Kidney capillary endothelial cell (primary cell): ENCODE measurements at places on chromosomes 11 and 22.

- no peak for DNase-seq
Measured at GRCh38 chr11:36635066-36635862, 37.2 kb upstream of the RAG2 start.

DNA sequence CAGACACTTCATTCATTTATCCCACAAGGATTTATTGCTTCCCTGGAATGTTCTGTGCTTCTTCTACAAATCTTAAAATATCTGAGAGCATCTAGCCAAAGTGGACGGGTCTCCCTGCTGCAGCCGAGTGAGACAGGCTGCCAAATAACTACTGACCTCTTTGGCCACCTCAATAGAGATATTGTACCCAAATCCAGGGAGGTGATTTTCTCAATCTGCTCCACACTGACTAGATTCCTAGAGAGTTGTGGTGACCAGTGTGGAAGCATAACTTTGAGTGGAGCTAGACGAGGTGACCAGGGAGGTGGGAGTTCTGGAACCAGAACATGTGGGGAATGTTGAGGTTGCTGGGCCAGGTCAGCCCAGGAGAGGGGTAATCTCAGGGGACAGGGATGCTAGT, 77.5 kb downstream of the THAP12 start:
- no peak for DNase-seq

GRCh38 chr11:45322111-45322705, 36.1 kb upstream of the SYT13 start:
- DNase-seq = no peak

- no peak for DNase-seq
Measured at GRCh38 chr11:32131321-32131720, 40.4 kb downstream of the RCN1 start.

- no peak for DNase-seq
Measured at GRCh38 chr11:57335023-57335342, 709 bp downstream of the SSRP1 start.

- DNase-seq = peak; percentile 74
Measured at GRCh38 chr22:37681556-37682049, 4.5 kb upstream of the NOL12 start.

- no peak for DNase-seq
Measured at GRCh38 chr11:30107899-30108298, 91.1 kb upstream of the KCNA4 start.

DNA sequence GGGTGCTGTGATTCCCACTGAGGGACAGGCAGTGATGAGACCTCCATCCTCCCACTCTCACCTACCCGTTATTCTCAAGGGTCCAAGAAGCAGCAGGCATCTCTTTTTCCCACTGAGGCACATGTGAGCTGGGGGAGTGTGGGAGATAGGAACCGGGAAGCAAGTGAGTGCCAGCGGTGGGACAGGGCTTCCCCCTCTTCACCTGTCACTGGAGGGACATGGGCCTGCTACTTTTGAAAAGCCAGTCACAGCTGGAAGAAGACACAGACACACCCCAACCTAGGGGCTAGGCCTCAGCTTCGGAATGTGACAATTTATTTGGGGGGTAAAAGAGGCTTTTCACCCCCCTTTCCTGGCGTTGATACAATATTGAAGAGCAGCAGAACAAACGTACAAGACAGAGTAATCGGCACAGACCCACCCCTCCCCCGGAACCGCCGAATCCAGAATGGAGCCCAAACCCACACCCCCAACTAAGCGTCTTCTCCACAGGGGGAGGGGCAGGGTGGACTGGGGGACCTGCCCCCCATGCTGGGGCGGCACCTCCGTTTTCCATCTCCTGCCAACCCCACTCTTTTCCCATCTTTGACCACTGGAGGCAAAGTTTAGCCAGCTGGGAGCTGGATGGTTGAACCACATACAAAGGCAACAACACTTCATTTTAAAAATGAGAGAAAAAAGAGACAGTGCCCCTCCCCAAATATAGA, 10.7 kb downstream of the CBX6 start:
- no peak for DNase-seq

GRCh38 chr11:128515086-128515485, 72.3 kb downstream of the ETS1 start:
- no peak for DNase-seq

- no peak for DNase-seq
Measured at GRCh38 chr11:111059726-111060125, 185.8 kb upstream of the POU2AF2 start.

GRCh38 chr11:127275774-127276173, 275.2 kb upstream of the KIRREL3 start:
- DNase-seq = no peak

- DNase-seq = no peak
Measured at GRCh38 chr11:20608934-20609333, 9.5 kb downstream of the SLC6A5 start.

- DNase-seq = no peak
Measured at GRCh38 chr11:59960502-59961381, 3.1 kb upstream of the OOSP4A start.

- DNase-seq = no peak
Measured at GRCh38 chr22:35496768-35497312, 43.8 kb upstream of the RASD2 start.

DNA sequence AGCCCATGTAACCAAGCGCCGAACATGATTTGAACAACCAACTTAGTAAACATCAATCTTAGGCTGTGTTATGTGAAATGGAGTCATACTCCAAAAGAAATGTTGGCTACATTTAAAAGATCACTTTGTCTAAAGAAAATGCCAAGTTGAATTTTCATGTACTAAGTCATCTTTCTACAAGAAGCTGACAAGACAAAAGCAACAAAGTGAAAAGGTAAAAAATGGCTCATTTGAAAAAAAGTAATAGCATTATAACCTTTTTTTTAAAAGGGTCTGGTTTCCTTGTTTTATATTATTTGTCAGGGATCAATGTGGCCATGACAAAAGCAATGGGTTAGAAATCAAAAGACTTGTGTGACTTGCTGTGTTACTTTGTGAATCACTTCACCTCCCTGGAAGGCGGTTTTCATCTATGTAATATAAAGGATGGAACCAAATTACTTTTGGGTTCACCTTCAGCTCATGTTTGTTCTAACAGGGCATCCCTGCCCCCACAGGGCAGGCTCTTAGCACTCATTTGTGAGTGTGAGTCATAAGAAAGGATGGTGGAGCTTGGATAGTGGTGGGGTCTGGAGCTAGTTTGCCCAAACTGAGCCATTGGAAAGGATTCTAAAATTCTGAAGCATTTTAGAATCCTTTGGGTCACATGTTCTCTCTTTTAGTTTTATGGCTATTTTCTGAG, 131.9 kb upstream of the MTMR2 start:
- peak; percentile 34 for DNase-seq

- no peak for DNase-seq
Measured at GRCh38 chr11:111561791-111562325, 21.3 kb downstream of the LAYN start.

DNA sequence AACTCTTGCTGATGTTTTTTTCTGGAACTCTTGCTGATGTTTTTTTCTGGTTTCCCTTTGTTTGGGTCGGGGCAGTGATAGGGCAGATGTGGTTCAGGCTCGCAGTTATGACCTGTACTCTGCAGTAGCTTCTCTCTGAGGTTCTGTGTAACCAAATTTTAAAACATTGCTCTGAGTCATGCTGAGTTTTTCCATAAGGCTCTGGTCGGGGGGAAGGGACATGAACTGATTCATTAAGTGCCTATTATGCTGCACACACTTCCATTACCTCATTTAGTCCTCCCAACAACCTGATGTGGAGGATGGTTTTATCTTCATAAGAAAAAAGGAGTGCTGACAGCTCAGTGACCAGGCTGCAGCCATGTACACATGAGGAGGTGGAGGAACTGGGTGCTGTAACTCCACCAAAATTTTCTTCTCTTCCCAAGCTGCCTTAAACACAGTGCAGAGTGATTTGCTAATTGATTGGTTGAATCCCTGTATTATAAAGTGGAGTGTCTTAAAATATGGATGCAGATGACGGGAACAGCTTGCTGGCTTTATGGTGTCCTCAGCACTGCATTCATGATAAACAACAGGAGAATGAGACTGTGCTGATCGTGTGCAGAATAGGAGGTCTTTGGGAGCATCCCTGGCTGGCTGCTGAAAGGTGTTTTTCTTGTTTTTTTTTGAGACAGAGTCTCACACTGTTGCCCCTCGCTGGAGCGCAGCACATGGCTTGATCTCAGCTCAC, 19.1 kb downstream of the TNRC6B start:
- DNase-seq = peak; percentile 65

DNA sequence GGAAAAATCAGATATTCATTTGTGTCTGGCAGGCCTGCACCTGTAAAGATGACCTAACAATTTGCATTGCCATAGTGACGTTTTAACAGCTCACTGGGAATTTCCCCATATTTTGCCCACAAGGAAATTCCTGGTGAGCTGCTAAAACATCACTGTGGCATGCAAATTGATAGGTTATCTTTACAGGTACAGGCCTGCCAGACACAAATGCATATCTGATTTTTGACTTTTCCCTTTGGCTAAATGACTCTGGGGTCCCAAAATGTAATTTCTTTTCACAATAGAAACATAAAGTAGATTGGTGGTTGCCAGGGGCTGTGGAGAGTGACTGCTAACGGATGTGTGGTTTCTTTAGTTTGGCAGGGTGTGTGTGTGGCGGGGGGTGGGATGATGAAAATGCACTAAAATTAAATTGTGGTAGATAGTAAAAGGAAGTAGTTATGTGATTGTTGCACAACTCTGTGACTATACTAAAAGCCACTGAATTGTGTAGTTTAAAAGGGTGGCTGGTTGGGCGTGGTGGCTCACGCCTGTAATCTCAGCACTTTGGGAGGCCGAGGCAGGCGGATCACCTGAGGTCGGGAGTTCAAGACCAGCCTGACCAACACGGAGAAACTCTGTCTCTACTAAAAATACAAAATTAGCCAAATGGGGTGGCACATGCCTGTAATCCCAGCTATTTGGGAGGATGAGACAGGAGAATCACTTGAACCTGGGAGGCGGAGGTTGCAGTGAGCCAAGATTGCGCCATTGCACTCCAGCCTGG, 18.5 kb upstream of the FEZ1 start:
- no peak for DNase-seq

GRCh38 chr11:115695677-115696364, 191.6 kb upstream of the CADM1 start:
- no peak for DNase-seq

- DNase-seq = no peak
Measured at GRCh38 chr11:515131-515530, 8.1 kb upstream of the RNH1 start.

- DNase-seq = no peak
Measured at GRCh38 chr11:75421035-75421602, 11.9 kb downstream of the KLHL35 start.

DNA sequence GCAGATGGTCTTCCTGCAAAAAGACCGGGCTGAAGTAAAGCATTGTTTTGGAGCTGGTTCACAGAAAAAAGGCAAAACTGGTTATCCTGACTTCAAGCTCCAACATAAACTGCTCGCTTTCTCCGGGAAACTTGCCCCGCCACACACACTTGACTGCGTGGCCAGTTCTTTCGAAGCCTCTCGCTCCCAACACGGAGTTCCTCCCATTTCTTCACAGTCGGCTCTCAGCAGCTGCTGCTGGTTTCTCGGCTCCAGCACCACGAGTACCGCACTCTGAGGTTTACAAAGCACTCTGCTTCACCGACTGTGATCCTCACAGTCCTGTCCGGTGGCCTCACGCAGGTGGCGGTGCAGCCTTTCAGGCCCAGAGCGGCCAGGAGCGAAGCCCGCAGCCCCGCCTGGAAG, 264 bp downstream of the CHEK1 start:
- DNase-seq = no peak

DNA sequence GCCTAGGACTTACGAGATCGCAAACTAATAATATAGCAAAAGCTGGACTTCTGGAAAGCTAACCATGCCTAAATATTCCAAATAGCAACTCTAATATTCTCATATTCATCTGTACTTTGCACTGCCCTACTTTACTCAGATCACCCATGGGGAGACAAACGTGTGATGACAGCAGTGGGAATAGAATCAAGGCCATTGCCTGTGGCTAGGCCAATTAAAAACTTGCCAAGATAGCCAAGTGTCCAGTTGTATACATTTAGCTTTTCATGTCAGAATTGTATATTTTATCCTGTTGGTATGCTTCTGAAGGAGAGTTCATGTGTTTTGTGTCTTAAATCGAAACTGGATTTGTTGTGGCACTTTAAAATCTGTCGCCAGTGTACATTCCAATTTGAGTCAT, 1.2 kb upstream of the CEP126 start:
- no peak for DNase-seq

- no peak for DNase-seq
Measured at GRCh38 chr11:130295657-130296056, 19.1 kb downstream of the ZBTB44 start.

- peak; percentile 50 for DNase-seq
Measured at GRCh38 chr11:132111838-132112237, 741.4 kb downstream of the NTM start.

DNA sequence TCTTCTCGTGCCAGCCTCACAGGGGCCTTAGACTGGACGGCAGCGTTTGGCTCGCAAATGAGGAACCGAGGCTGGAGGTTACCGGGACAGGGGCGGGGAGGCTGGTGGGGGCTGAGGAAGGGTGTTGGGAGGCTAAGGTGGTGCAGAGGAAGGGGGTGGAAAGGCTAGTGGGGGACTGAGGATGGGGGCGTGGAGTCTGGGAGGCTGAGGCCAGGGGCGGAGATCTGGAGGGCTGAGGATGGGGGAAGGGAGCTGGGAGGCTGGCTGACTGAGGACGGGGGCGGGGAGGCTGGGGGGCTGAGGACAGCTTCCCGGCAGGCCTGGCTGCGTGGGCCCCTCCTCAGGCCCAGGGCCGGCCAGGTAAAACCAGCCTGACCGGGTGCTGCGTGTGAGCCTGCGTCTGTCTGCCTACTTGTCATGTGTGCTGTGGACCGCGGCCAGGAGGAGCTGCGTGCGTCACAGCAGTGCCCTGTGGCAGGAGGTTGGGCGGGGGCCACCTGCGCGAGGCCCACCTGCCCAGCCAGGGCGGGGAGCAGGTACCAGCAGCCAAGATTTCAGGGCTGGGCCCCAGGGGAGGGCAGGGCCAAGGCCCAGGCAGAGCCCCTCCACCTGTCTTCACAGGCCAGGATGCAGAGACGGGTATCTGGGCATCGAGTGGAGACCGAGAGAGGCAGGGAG, 9.4 kb upstream of the PIM3 start:
- no peak for DNase-seq

- no peak for DNase-seq
Measured at GRCh38 chr11:123197711-123198110, 2.7 kb upstream of the CLMP start.

DNA sequence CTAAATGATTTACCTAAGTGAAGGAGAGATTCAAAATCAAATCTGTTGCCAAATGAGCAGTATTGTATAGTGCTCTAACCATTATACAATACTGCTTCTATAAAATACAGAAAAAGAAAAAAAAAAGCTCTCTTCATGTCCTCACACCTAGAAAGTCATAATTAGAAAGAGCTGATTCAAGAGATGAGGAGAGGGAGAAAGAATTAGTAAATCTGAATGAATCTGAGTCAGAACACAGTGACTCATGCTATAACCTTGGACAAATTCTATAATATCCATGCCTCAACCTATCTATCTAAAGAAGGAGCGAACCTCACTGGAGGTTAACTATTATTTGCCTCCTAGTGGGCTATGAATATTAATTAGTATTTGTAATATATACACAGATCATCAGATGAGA, 29.4 kb downstream of the AMBRA1 start:
- no peak for DNase-seq

- DNase-seq = no peak
Measured at GRCh38 chr22:49111085-49111484, 716.6 kb downstream of the BRD1 start.

- DNase-seq = no peak
Measured at GRCh38 chr11:48066881-48067800, 86.8 kb downstream of the PTPRJ start.
